Stimulated activated naive B cell treated with anti-CD40 and anti-IgM and Interleukin-4, amounts not matched to agents 10 μg/mL and 1 μg/mL and 100 μg/mL, for 72 hours (primary cell): ENCODE measurements at places on chromosomes 5 and 9.
A peak's percentile ranks its signal among the peaks of the same experiment; 100 is the strongest.

GRCh38 chr9:15461601-15462000 lies 38.9 kb downstream of the SNAPC3 start:
- DNase-seq = no peak
- H3K4me1 ChIP-seq = no peaks in the 10 kb centered on the region
- H3K36me3 ChIP-seq = peaks cover 22% of the 10 kb centered on the region
- no peak overlapping the region for H3K27ac ChIP-seq

GRCh38 chr5:151700296-151700695 lies 13.6 kb upstream of the SPARC start:
- no peaks in the 10 kb centered on the region for H3K36me3 ChIP-seq
- no peak overlapping the region for H3K4me3 ChIP-seq
- H3K4me1 ChIP-seq = peaks cover 15% of the 10 kb centered on the region
- DNase-seq = no peak
- H3K27ac ChIP-seq = no peak overlapping the region
- no peaks in the 10 kb centered on the region for H3K27me3 ChIP-seq

GRCh38 chr5:125961150-125961549 lies 462.1 kb upstream of the GRAMD2B start:
- peak; percentile 35 for DNase-seq
- peaks cover 10% of the 10 kb centered on the region for H3K4me1 ChIP-seq
- no peak overlapping the region for H3K27ac ChIP-seq
- no peak overlapping the region for H3K4me3 ChIP-seq
- H3K27me3 ChIP-seq = peaks cover 18% of the 10 kb centered on the region

- H3K4me3 ChIP-seq = no peak overlapping the region
- H3K4me1 ChIP-seq = peaks cover 18% of the 10 kb centered on the region
- H3K36me3 ChIP-seq = no peaks in the 10 kb centered on the region
- H3K27ac ChIP-seq = no peak overlapping the region
These were observed 15.1 kb downstream of the TLR4 start for GRCh38 chr9:117719161-117719920.

DNA sequence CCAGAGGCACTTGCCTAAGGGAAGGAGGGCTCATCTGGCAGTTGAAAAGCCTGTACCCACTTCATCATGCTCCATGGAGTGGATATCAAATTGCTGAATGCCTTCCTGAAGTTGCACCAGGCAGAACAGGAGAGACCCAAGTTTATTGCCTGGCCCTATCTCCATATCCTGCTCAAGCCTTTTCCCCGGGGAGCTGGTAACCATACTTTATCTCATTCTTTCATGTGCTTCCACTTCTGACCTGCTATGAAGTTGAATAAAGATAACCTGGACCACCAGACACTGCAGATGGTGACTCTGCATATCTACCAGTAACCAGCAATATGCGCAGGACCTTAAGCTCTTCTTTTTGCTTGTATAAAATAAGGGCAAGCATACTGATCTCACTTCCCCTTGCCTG lies 1397.5 kb upstream of the CDH6 start:
- H3K4me3 ChIP-seq = no peak overlapping the region
- no peaks in the 10 kb centered on the region for H3K27me3 ChIP-seq
- H3K4me1 ChIP-seq = no peaks in the 10 kb centered on the region
- H3K36me3 ChIP-seq = no peaks in the 10 kb centered on the region
- no peak overlapping the region for H3K27ac ChIP-seq
- DNase-seq = no peak

- no peak for DNase-seq
- no peak overlapping the region for H3K27ac ChIP-seq
- H3K4me1 ChIP-seq = peaks cover 36% of the 10 kb centered on the region
- H3K4me3 ChIP-seq = no peak overlapping the region
- H3K36me3 ChIP-seq = peaks cover 3% of the 10 kb centered on the region
These were observed 80.9 kb downstream of the GALNT10 start for GRCh38 chr5:154271466-154271865.
